ENCODE measurements at places on chromosomes 5 and 9.
A peak's percentile ranks its signal among the peaks of the same experiment; 100 is the strongest.

DNA sequence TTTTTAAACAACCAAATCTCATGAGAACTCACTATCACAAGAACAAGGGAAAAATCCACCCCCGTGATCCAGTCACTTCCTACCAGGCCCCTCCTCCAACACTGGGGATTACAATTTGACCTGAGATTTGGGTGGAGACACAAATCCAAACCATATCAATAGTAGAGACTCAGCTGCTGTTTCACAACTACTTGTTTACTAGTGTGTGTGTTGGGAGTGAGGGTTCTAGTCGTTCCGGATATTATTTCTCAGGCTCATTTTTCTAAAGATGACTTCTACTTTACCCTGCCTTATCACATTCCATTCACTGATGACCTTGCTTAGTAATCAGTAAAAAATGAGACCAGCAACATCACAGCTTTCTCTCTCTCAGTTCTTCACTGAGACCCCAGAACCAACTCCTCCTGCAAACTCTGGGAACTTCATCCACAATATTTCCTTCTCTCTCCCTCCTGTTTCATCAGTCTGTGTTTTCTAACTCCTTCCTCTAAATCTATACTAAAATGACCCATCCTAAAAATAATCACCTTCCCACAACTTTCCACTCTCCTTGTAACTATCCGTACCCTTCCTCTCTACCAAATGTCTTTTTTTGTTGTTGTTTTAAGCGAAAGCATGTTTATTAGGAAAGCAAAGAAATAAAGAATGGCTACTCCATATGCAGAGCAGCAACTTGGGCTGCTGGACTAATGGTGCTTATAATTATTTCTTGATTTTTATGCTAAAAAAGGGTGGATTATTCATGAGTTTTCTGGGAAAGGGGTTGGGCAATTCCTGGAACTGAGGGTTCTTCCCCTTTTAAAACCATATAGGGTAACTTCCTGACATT lies 121.5 kb upstream of the SPRY4 start:
- DNase-seq = no peak

GRCh38 chr5:169861934-169862333 lies 118.4 kb downstream of the INSYN2B start:
- DNase-seq = no peak

- DNase-seq = no peak
Measured at GRCh38 chr5:102307232-102307631, 11.1 kb upstream of the SLCO4C1 start.

GRCh38 chr5:108720391-108720790 lies 27.3 kb upstream of the FER start:
- no peak for DNase-seq

- no peak for DNase-seq
Measured at GRCh38 chr9:8430945-8431344, 631.4 kb upstream of the DMAC1 start.

DNA sequence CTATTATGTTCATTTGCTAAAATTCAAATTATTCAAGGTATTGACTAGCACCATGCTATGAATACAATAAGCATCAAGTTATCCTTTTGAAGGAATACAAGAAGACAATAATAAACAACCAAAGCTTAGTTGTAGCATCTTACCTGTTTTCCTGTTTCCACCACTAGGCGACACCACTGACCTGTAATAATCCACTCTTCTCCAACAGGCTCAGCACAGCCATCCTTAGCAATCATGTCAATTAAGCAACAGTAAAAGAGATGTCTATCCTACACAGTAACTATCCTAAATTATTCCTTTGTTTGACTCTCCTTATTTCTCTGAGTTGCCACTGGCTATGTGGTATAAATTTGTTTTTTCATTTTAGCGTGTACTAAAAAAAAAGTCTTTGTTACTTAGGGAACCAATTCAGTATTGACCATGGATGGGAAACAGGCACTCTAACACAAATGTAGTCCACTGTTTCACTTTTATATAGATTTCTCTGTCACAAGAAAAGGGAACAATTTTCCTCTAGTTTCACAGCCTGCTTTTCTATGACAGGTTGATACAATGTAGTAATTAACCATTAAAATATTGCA lies 46.2 kb downstream of the PCA3 start:
- no peak for DNase-seq

GRCh38 chr5:154221371-154221896 lies 30.9 kb downstream of the GALNT10 start:
- DNase-seq = no peak

- no peak for DNase-seq
Measured at GRCh38 chr9:114613087-114613486, 2.0 kb downstream of the TMEM268 start.

- no peak for DNase-seq
Measured at GRCh38 chr5:14408969-14409586, 172.5 kb upstream of the OTULINL start.

DNA sequence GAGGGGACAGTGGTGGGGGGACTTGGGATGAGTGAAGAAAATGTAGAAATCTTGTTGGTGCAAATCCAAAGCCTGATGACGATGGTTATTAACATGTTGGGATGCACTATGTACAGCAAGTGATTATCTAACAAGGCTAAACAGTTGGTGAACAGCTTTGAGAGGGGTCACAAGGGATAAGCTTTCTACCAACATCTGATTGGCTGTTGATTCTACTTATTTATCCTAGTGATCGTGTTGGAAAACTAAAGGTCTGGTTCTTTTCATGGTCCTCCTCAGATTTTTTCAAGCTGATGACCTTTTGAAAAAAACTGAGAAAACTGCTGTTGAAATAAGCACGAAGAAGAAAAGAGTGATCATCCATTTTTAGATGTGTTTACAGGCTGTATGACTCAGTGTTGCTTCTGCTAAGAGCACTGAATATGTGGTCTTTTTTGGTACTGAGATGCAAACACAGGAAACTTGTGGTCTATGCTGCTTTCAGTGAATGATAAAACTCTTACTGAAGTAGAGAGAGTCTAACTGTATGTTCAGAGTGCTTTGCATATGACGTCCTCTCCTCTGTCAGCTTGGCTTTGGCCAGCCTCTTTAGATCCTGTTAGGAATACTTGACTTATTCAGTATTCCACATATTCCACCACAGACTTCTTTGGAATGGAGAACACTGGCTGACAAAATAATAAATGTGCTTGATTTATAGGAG lies 174.8 kb downstream of the SLF1 start:
- DNase-seq = peak; percentile 9

GRCh38 chr9:81308404-81308803 lies 380.9 kb downstream of the TLE1 start:
- no peak for DNase-seq
